ENCODE measurements at places on chromosomes 4 and X. TPM values are rescaled to one million over a fixed set of nuclear protein-coding genes. Genes with fewer than 3 reads are reported as not detected.

PCDH19 gene
- total RNA-seq: 0.14 TPM

SPANXA2 gene
- not detected for total RNA-seq

TASL gene
- total RNA-seq: 0.12 TPM

CCKAR gene
- total RNA-seq: not detected

EREG gene
- total RNA-seq: 0.06 TPM

PAGE4 gene
- not detected for total RNA-seq

CDX4 gene
- total RNA-seq: not detected

FHIP1A gene
- 12.1 TPM for total RNA-seq

PCDH11X gene
- not detected for total RNA-seq

DNA sequence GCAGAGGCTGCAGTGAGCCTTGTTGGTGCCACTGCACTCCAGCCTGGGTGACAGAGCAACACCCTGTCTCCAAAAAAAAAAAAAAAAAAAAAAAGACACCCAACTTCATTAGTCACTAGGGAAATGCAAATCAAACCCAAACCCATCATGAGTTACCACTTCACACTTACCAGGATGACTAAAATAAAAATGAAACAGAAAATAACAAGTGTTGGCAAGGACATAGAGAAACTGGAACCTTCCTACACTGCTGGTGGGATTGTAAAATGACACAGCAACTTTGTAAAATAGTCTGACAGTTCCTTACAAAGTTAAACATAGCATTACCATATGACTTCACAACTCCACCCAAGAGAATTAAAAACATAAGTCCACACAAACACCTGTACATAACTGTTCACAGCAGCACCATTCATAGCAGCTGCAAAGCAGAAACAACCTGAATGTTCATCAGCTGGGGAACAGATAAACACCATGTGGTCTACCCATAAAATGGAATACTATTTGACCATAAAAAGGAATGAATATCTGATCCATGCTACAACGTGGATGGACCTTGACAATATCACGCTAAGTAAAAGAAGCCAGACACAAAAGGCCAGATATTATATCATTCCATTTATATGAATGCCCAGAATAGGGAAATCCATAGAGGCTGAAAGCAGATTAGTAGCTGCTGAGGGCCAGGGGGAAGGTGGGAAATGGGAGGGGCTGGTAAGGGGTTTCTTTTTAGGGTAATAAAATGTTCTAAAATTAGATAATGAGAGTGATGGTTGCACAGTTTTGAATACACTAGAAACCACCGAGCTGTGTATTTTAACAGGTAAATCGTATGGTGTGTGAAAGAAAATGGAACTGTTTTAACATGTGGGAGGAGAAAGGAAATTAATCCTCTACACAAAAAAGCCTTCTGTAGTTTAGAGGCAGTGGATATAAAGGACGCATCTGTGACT, 18.3 kb downstream of the CD99L2 start:
- no peaks in the 10 kb centered on the region for H3K27me3 ChIP-seq
- H3K36me3 ChIP-seq: no peaks in the 10 kb centered on the region
- H3K4me1 ChIP-seq: no peaks in the 10 kb centered on the region
- no peak overlapping the region for H3K4me3 ChIP-seq
- no peak overlapping the region for H3K27ac ChIP-seq

- H3K27me3 ChIP-seq: no peaks in the 10 kb centered on the region
- H3K4me1 ChIP-seq: no peaks in the 10 kb centered on the region
- DNase-seq: no peak
- H3K36me3 ChIP-seq: no peaks in the 10 kb centered on the region
- no peak overlapping the region for H3K4me3 ChIP-seq
Measured at GRCh38 chr4:111652236-111652635, 493.0 kb upstream of the FAM241A start.

GRCh38 chr4:80678413-80678812, 342.9 kb downstream of the CFAP299 start:
- no peak for DNase-seq
- no peak overlapping the region for H3K27ac ChIP-seq
- H3K4me1 ChIP-seq: no peaks in the 10 kb centered on the region
- no peaks in the 10 kb centered on the region for H3K36me3 ChIP-seq

DNA sequence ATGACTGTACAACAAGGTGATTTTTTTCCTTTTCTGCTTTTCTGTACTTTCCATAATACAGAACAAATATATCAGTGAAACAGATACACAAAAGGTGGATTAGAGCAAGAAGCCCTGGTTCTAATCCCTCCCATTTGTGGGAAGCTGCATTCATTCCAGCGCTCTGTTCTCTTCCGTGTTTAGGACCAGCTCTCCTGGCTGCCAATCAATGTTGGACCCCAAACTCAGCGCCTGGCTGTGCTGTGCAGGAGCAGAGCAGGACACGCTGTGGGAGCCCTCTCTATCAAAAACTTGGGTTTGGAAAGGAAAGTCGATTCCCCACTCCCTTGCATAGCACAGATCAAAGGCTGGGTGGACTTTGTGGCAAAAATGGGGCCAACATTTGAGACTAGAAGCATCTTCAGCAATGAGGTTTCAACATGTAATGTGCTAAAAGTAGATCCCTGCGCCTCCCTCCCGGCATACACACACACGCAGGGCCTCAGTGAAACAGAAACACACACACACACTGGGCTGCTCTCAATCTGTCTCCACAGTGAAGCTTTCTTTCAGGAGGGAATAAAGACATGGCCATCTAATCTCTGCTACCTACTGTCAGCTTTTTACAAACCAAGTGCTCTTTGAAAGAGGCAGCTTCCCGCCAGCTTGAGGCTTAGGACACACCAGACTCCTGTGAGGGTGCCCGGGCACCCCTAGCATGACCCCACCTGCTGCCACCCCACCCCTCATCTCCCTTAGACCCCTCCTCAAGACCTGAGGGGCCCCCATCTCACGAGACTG, 12.2 kb downstream of the WDR1 start:
- no peaks in the 10 kb centered on the region for H3K27me3 ChIP-seq
- H3K36me3 ChIP-seq: no peaks in the 10 kb centered on the region
- no peaks in the 10 kb centered on the region for H3K4me1 ChIP-seq

GRCh38 chrX:107207089-107207488, 678 bp downstream of the DNAAF6 start:
- H3K4me3 ChIP-seq: no peak overlapping the region
- peaks cover 3% of the 10 kb centered on the region for H3K27me3 ChIP-seq
- no peak for DNase-seq
- H3K27ac ChIP-seq: no peak overlapping the region
- H3K36me3 ChIP-seq: no peaks in the 10 kb centered on the region
- H3K4me1 ChIP-seq: no peaks in the 10 kb centered on the region

- no peak for DNase-seq
- no peak overlapping the region for H3K27ac ChIP-seq
- H3K4me3 ChIP-seq: no peak overlapping the region
- H3K27me3 ChIP-seq: no peaks in the 10 kb centered on the region
- no peaks in the 10 kb centered on the region for H3K4me1 ChIP-seq
- no peaks in the 10 kb centered on the region for H3K36me3 ChIP-seq
Measured at GRCh38 chrX:48306175-48306574, 50.3 kb downstream of the SSX3 start.

DNA sequence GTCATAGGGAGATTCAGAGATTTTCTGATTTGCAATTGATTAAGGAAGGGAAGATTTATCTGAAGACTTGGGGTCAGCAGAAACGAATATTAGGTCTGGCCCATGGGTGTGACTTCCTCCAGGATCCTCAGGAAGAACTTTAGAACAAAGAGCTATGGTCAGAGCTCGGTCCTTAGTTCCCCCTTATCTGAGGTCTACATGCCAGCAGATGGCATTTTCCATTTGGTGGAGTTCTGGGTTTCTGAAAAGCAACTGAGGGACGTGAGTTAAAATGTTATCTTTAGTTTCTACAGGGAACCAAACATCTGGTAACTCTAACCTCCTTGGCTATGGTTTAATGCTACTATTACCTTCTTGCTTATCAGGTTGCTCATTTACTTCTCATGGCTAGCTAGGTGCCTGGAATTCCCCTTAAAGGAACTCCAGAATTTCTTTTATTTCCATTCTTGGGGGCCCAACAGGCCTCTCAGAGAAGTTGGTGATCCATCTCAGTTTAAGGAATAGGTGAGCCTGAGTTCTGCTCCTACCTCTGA, 40.7 kb downstream of the KLF3 start:
- H3K4me1 ChIP-seq: peaks cover 6% of the 10 kb centered on the region
- no peak overlapping the region for H3K27ac ChIP-seq
- no peak overlapping the region for H3K4me3 ChIP-seq
- H3K36me3 ChIP-seq: no peaks in the 10 kb centered on the region
- no peak for DNase-seq
- no peaks in the 10 kb centered on the region for H3K27me3 ChIP-seq

DNA sequence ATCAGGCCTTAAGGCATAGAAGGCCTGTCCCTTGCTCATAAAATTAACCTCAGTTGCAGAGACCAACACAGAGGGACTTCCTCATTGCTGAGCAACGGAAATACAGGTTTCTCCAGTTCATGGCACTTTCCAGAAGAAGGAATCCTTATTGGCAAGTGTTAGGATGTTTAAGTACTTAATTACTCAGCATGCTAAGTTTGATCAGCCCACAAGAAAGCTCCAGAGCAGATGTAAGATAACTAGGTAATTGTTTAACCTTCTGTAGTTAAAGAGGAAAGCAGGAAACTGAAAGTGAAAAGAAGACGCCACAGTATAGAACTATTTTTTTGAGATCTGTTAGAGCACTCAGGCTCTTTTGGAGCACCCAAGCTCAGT, 33.5 kb downstream of the SMS start:
- no peaks in the 10 kb centered on the region for H3K36me3 ChIP-seq

DNA sequence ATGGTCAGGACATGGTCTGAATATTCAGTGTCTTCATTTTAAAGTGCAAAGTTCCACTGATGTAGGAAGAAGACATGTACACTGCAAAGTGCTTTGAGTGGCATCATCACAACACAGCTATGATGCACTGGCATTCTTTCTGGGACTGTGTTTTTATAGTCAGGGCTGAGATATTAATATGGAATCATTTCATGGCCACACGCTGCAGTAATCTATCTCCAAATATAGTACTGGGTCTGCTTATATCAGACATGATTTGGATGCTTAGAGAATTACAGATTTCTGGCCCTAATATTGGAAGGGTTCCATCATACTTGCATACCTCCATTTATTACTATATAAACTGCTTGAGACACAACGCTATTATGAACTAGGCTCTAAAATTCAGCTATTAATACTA, 1170.9 kb downstream of the NLGN4X start:
- H3K27ac ChIP-seq: no peak overlapping the region
- H3K4me1 ChIP-seq: no peaks in the 10 kb centered on the region
- no peaks in the 10 kb centered on the region for H3K36me3 ChIP-seq
- DNase-seq: no peak
- H3K27me3 ChIP-seq: no peaks in the 10 kb centered on the region
- no peak overlapping the region for H3K4me3 ChIP-seq
